H1 (cell line): ENCODE measurements at places on chromosomes 1 and 21. TPM values are rescaled to one million over a fixed set of nuclear protein-coding genes. Genes with fewer than 3 reads are reported as not detected.

DNA sequence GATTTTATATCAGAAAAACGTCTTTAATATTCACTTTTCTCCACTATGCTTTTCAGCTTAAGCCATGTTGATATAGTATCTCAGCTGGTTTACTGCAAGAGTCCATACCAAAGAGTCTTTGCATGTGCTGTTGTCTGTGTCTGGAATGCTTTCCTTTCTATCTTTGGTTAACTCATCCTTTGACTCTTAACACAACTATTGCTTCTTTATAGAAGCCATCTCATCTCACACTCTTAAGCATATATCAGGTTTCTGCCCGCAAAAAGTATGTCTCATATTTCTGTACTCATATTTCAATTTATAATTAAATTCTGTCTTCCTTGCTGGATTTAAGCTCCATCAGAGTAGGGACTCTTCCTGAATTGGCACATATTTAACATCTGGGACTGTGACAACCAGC lies 220.9 kb upstream of the KCNK2 start:
- H3K4me3 ChIP-seq: no peak overlapping the region
- H3K27ac ChIP-seq: no peak overlapping the region
- H3K4me1 ChIP-seq: no peaks in the 10 kb centered on the region
- no peaks in the 10 kb centered on the region for H3K36me3 ChIP-seq

DNA sequence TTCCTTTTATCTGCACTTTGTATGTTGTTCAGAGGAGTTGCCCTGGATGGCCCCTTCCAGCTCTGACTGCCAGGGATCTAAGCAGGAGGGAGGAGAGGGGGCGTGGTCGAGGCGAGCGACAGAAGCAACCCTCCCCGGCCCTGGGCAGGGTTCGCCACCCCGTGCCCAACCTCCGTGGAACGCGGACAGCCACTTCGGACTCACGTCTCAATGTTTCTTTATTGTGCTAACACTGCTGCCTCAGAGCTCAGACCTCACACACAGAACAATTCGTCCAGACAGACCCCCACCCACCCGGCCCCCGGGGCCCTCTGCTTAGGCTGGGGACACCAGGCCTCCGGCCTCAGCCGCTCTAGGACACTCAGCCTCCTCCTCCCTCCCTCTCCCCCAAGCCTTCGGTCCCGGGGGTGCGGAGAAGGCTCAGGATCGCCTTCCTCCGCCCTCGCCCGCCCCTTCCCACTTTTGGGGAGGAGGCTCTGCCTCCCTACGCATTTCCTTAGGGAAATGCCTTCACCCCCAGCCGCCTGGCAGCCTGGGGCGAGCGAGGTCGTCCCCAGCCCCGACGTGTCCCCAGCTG lies 8.3 kb downstream of the VSIG8 start:
- peak overlapping the region; percentile 56 for H3K4me3 ChIP-seq
- peaks cover 33% of the 10 kb centered on the region for H3K27me3 ChIP-seq
- no peaks in the 10 kb centered on the region for H3K36me3 ChIP-seq
- no peaks in the 10 kb centered on the region for H3K4me1 ChIP-seq

DNA sequence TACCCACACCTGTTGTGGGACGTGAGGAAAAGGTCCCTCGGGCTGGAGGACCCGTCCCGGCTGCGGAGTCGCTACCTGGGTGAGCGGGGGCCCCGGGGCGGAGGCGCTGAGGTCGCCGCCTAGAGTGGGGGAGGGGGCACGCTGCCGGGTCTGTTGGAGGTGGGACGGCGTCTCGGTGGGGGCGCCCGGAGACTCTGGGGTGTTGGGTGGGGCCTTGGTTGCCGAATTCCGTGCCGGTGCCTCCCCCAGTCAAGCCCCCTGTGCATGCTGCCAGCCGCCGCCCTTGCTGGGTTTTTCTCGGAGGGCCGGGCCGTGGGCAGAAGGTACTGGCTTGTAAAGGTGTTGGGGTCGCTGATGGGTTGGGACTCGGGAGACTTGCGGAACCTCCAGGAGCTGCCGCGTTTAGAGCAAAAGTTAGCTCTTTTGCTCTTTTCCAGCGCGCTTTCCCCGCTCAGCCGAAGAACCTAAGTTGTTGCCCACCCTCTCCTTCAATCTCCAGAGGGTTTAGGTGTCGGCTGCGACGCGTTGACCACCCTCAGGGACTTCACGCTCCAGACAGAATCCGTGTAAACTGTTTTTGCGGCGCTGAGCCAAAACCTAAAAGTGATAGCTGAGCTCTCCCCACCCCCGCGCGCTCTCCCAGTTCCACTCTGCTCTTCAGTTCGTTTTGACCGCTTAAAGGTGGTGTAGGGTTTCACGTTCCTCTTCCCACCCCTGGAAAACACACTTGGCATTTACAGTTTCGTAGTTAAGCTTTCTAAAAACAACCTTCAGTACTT lies at the start of gene MPC2:
Gene MPC2 (minus strand): TSS at position 143 of the 779 bp plus-strand sequence. CDS start 1,231 bp downstream, outside the sequence.
- no peaks in the 10 kb centered on the region for H3K36me3 ChIP-seq
- H3K4me3 ChIP-seq: peak within 1 kb of the TSS; percentile 90

DNA sequence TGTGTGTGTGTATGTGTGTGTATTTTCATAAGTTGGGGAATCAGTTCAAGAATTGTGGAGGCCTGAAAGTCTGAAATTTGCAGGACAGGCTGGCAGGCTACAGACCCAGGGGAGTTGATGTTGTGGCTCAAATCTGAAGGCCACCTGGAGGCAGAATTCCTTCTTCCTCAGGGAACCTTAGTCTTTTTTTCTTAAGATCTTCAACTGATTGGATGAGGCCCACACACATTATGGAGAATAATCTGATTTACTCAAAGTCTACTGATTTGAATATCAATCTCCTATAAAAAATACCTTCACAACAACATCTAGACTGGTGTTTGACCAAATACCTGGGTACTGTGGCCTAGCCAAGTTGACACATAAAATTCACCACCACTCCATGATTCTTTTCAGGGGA lies 61.8 kb downstream of the MT1HL1 start:
- H3K4me3 ChIP-seq: no peak overlapping the region
- H3K27ac ChIP-seq: no peak overlapping the region
- DNase-seq: no peak
- H3K4me1 ChIP-seq: no peaks in the 10 kb centered on the region
- no peaks in the 10 kb centered on the region for H3K36me3 ChIP-seq
- H3K27me3 ChIP-seq: no peaks in the 10 kb centered on the region

DNA sequence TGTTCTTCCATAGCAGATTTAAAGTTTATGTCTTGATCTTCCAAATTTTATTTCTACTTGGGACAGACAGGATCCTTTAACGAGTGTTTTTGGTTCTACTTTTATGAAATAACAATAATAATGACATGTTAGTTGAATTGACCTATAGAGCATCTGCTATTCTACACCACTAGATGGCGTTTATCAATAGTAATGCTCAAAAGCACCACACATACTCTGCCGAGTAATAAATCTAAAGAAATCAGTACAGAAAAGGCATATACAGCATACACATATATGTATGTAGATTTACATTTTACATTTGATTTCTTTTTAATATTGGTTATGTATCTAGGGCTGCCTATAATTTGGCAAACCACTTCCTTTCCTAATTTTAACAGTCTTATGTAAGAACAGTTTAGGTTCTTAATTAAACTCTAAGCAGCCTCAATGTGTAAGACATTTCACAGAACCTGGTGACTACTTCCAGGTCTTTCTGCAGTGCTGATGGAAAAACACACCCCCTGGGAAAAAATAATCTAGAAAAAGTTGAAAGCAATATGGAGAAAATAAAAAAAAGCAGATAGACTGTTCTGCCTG lies 5.9 kb upstream of the SIPA1L2 start:
- DNase-seq: no peak
- no peaks in the 10 kb centered on the region for H3K36me3 ChIP-seq
- no peak overlapping the region for H3K27ac ChIP-seq
- no peaks in the 10 kb centered on the region for H3K4me1 ChIP-seq
- no peak overlapping the region for H3K4me3 ChIP-seq

- H3K4me1 ChIP-seq: peaks cover 13% of the 10 kb centered on the region
- no peaks in the 10 kb centered on the region for H3K36me3 ChIP-seq
- no peak overlapping the region for H3K27ac ChIP-seq
- DNase-seq: no peak
Measured at GRCh38 chr1:156924478-156925153, 4.2 kb downstream of the LRRC71 start.

Gene TEX38
- total RNA-seq: not detected in 2 replicates
